ENCODE measurements at places on chromosomes 16 and 17. TPM values are rescaled to one million over a fixed set of nuclear protein-coding genes. Genes with fewer than 3 reads are reported as not detected.

Gene CDK5RAP3
- 54.6 TPM for total RNA-seq

Gene KRT39
- not detected for total RNA-seq

Gene CCL23
- 0.76 TPM for total RNA-seq

Gene FOXF1
- total RNA-seq = 0.19 TPM

Gene SALL1
- not detected for total RNA-seq

Gene BICDL2
- total RNA-seq = not detected

Gene C1QTNF8
- total RNA-seq = not detected

Gene TPSD1
- total RNA-seq = not detected

Gene ACSM5
- 0.44 TPM for total RNA-seq

Gene TTLL6
- total RNA-seq = not detected

Gene CARD14
- 0.16 TPM for total RNA-seq

Gene ZNF469
- 0.82 TPM for total RNA-seq

Gene FBXO39
- total RNA-seq = 7.1 TPM

Gene CFDP1
- 62.7 TPM for total RNA-seq

Gene AHSP
- not detected for total RNA-seq

Gene SLC16A13
- total RNA-seq = 1.5 TPM

Gene ABAT
- 2.7 TPM for total RNA-seq

Gene DPEP2
- 1.4 TPM for total RNA-seq

Gene GPRC5C
- total RNA-seq = 0.49 TPM

Gene KRTAP4-2
- not detected for total RNA-seq

Gene PLA2G10
- total RNA-seq = not detected

Gene TRIM47
- total RNA-seq = 65.4 TPM

Gene G6PC1
- total RNA-seq = not detected

Gene BRICD5
- total RNA-seq = 2.1 TPM

Measured in bladder microvascular endothelial cell (primary cell).